Activated effector memory CD4-positive, alpha-beta T cell treated with Interleukin-2 at 50 U/mL for 16 hours (primary cell): ENCODE measurements at places on chromosomes 5 and 9.

DNA sequence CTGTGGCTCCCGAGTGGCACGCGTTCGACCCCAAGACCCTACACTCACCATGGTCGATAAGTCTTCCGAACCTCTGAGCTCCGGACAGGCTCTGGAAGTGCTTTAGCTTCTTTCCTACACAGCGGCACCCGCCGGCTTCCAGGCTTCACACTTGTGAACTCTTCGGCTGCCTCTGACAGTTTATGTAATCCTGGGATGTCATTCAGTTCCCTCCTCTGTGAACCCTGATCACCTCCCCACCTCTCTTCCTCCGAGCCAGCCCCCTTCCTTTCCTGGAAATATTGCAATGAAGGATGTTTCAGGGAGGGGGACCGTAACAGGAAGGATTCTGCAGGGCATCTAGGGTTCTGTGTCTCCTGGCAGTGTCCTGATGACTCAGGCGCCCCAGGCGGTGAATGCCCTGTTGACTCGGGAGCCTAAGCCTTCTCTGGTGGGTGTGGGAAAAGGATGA is at the start of gene CD14:
TSS of gene CD14 (minus strand) at position 155 of the 451 bp plus-strand sequence. CDS start at position 51, 104 bp downstream.
- no peak for DNase-seq

DNA sequence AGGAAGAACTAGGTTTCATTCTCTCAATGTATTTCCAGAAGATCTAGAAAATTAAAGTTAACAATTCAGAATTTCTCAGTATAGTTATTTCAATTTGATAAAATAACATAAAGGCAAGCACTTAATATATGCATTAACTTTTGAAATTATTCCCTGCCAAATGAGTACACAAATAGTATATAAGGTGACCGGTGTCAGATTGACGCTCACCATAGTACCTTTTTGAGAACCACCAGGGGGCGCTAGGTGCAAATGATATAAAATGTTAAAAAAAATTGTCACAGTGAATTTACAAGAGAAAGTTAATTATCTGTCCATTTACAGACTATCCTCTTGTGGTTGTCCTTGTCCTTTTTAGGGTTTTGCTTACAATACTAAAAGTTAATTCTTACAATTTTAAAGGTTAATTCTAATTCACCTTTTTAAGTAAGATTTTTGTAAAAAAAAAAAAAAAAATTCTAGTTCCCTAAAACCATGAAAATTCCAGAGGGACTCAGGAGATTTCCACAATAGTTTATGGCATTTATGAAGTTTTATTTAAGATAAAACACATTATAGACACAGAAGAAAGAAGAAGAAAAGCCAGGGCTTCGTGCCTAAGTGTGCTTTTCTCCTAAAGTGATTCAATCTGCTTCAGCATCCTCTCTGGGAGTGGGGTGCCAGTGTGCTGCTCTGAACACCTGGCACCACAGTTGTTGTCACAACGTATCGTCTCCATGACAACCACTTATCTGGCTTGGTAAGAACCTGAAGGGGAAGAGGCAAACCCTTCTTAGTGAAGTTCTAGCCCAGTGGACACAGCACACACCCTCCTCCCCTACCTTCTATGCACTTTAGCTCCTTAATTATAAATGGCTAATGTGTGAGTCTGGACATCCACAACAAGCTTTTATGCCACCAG is 1.7 kb downstream of the ADAMTS16 start:
- DNase-seq = no peak

DNA sequence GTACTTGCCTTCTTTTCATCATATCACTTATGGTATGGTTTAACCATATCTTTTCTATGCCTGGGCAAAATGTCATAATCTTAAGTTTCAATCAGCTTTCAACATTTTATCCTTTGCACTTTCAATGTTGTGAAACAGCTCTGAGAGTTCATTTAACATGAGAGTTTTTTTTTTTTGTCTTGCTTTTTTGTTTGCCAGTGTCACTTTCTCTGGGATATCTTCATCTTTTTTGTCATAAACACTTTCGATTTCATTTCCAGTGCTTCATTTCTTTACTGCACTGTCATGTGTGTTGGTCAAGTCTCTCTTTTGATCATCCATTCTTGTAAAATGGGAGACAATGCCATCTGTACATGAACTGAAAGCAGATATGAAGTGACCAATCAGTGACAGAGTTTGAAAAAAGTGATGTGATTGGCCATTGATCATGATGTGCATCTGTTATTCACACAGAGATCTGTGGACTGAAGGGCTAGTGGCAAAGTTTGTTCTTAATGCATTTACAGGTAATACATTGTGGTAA is 7.5 kb upstream of the POU5F2 start:
- DNase-seq = no peak

GRCh38 chr5:174410716-174411478 is 313.5 kb upstream of the MSX2 start:
- DNase-seq = no peak

GRCh38 chr5:123119334-123119986 is 30.4 kb downstream of the PRDM6 start:
- DNase-seq = no peak

GRCh38 chr9:136867917-136868316 is 1.8 kb upstream of the EDF1 start:
- no peak for DNase-seq

DNA sequence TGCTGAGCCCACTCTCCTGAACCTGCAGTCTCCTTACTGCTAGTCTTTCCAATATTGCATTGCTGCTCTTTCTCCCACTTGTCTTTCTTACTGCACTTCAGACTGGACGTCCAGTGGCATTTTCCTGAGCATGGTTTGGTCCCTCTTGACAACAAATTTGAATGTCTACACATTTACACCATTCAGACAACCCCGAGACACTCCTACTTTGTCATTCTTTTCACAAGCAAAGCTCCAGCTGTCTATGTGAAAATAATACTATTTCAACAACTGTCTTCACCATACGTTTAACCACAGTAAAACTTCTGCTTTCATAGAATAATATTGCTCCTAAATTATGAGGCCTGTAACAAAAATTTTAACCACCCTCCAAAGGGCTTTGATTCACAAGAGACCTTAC is 10.4 kb upstream of the APTX start:
- no peak for DNase-seq

GRCh38 chr9:127664678-127665507 is 41.9 kb upstream of the CFAP157 start:
- no peak for DNase-seq

DNA sequence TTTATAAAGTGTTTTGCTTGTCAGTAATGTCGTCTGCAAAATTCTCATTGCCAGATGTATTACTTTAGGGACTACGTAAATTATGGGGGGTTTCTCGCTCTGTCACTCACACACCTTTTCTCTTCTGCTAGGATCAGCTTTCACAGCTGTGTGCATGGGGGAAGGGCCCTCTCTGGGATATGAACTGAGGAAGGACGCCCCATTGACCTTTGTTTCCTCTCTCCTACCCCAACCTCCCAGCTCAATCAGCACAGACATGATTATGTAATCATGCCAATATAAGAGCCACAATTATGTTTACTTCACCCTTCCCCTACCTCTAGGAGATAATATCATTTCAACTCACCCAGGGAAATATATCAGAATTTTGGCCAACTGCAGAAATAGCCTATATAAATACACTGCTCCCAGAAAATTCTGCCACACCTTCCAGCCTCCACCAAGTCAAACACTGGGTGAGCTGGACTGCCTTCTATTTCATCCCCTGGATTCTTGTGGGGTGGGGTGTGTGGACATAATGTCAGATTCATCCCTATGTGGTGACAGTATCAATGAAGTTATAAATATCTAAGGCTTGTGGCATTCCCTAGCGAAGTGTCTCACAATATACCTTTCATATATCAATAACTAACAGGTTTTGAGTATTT is 12.6 kb upstream of the SEMA5A start:
- no peak for DNase-seq

DNA sequence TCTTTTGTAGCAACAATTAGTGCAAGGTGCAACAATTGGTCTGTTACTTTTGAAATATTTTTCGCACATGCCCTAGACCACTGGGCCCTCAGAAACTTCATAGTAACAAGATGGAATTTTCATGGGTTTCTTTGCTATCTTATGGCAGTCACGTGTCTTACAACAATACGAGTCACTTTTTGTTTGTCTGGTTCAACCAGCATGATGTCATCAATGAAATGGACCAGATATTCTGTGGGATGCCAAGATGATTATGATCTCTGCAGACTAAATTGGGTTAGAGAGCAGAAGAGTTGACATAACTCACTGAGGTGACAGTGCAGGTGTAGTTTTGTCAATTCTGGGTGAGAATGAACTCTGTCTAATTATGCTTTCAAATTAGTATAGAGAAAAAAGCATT is 239.6 kb upstream of the RIOK2 start:
- DNase-seq = no peak

GRCh38 chr5:55101556-55102276 is 730 bp upstream of the GZMA start:
- no peak for DNase-seq

GRCh38 chr9:5531101-5531882 is 21.0 kb downstream of the PDCD1LG2 start:
- DNase-seq = no peak

- no peak for DNase-seq
Measured at GRCh38 chr9:11064909-11065308, 452.1 kb upstream of the PTPRD start.

- no peak for DNase-seq
Measured at GRCh38 chr5:9924614-9925013, 294.5 kb upstream of the TAS2R1 start.

DNA sequence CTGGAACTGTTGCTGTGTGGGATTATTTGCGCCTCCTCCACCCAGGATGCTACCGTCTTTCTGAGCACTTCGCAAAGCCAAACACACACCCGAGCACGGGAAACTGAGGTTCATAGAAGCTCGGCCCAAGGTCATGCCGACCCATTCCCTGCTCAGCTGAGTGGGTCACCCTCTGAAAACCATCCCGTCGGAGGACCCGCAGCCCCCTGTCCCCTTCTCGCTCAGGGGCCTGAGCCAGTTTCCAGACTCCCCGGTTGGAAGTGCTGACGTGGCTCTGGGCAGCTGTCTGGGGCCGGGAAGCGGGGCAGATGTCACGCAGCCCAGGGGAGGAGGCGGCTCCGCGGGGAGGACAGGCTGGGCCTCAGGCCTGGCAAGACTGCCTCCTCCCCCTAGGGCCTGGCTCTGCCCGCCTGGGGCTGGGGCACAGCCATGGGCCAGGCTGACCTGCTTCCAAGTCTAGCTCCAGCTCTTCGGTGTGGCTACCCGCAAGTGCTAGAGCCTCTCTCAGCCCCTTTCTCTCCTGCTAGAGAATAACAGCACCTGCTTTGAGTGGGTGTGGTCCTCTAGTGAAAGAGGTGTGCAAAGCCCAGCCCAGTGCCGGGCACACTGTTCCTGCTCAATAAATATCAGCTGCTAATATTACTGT is 9.9 kb upstream of the CXXC5 start:
- no peak for DNase-seq

DNA sequence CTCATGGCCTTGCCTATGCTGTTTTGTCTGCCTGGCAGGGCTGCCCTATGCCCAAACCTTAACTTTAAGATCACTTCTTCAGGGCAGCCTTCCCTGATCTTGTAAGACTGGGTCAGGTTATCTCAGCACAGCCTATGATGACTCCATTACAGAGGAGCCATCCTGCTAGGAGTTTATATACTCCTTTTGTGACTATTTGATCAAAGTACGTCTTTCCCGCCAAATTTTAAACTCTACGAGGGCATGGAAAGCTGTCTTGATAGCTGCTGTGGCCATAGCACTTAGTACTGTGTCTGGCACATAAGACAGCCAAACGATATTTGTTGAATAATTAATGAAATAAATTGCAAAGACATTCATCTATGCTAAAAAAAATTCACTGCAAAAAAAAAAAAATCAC is 60.6 kb downstream of the PPP2R2B start:
- DNase-seq = no peak

- no peak for DNase-seq
Measured at GRCh38 chr9:5435912-5436311, 1.8 kb downstream of the PLGRKT start.

GRCh38 chr5:19771174-19771835 is 216.7 kb downstream of the CDH18 start:
- no peak for DNase-seq

DNA sequence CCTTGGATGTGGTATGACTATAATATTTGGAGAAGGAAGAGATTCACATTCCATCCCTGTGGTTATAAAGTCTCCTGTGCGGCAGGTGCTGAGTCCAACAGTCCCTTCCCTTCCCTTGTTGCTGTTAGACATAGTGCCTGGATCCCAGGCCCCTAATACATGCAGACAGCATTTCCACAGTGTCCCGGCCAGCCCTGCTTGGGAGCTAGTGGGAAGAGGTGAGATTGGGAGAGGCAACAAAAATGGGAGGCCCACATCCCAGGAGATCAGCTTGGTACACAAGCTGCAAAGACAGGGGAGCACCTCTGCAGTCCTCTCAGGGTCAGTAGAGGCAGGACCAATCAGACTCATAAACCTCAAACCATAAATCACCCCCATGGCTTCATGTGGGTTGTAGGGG is 3.3 kb upstream of the NEURL1B start:
- no peak for DNase-seq

- DNase-seq = no peak
Measured at GRCh38 chr5:32193591-32193990, 19.5 kb upstream of the GOLPH3 start.

GRCh38 chr5:73172951-73173350 is at the start of gene TMEM174:
Gene TMEM174 (plus strand): TSS chr5:73173193. CDS start chr5:73173244, 51 bp downstream.
- DNase-seq = no peak

GRCh38 chr5:93433422-93433821 is 147.6 kb downstream of the NR2F1-AS1 start:
- no peak for DNase-seq

DNA sequence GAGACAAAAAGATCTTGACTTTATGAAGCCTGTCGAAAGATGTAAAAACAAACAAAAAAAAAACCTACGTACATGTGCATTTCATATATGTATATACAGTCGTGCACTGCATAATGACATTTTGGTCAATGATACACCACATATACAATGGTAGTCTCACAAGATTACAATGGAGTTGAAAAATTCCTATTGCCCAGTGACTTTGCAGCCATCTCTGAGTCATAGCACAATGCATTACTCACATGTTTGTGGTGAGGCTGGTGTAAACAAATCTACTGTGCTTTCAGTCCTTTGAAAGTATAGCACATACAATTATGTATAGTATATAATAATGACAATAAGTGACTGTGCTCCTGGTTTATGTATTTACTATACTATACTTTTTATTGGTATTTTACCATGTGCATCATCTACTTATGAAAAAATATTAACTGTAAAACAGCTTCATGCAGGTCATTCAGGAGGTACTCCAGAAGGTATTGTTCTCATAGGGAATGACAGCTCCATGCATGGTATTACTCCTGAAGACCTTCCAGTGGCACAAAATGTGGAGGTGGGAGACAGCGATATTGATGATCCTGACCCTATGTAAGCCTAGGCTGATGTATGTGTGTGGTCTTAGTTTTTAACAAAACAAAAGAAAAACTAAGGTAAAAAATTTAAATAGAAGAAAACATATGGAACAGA is 73.7 kb upstream of the FST start:
- no peak for DNase-seq
